SJCRH30 (cell line): ENCODE measurements at places on chromosomes 12 and 14. TPM values are rescaled to one million over a fixed set of nuclear protein-coding genes. Genes with fewer than 3 reads are reported as not detected.

The KCNJ8 gene
- 0.20 and 0.28 TPM in 2 replicates for total RNA-seq

The TSPAN9 gene
- 194 and 210 TPM in 2 replicates for total RNA-seq

The GLIPR1L2 gene
- total RNA-seq = not detected in 2 replicates

The KRT77 gene
- not detected in 2 replicates for total RNA-seq
